ENCODE measurements at places on chromosomes 16 and 17.

GRCh38 chr17:68198931-68199836 is 48.7 kb upstream of the AMZ2 start:
- no peak for DNase-seq

GRCh38 chr16:88826070-88826840 is 14.5 kb upstream of the APRT start:
- no peak for DNase-seq

DNA sequence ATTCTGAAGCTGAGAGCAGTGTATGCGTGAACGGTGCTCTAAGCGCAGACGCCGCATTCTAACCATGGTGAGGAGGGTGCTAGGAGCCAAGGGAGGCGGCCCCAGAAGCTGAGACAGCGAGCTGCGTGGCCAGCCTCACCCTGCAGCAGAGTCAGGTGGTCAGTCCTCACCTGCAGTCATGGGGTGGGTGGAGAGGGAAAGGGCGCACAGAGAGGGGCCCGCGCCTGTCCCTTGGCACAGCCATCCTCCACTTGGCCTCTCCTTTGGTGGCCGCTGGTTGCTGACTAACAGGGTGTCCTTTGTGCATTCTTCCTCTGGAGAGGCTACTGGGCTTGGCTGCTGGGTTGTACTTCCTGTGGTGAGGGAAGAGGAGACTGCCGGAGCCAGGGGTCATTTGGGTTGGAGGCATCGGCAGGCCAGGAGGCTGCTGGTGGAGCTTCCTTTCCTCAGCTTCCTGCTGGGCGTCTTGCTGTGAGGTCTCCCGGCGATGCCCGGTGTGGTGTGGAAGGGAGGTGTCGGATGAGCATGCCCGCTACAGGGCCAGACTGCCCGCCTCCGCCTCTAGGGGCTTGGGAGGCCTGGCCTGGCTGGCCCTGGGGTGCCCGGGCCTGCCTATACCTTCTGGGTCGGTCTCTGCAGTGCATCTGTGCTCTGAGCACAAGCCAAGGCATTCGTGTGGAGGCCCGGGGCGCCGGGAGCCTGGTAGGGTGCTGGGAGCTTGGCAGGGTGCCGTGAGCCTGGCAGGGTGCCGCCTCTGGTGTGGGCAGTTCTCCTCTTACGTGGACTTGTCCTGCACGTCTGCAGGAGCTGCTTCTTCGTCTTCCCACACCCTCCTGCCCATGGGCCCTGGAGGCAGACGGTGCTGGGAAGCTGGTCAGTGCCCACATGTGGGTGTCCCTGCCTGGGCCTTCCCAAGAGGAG is 17.4 kb downstream of the RNF213 start:
- no peak for DNase-seq

- DNase-seq: peak; percentile 76
These were observed 331.3 kb downstream of the SEC14L1 start for GRCh38 chr17:77471984-77472461.

- no peak for DNase-seq
These were observed 28.5 kb downstream of the TMEM132E start for GRCh38 chr17:34607917-34608316.

DNA sequence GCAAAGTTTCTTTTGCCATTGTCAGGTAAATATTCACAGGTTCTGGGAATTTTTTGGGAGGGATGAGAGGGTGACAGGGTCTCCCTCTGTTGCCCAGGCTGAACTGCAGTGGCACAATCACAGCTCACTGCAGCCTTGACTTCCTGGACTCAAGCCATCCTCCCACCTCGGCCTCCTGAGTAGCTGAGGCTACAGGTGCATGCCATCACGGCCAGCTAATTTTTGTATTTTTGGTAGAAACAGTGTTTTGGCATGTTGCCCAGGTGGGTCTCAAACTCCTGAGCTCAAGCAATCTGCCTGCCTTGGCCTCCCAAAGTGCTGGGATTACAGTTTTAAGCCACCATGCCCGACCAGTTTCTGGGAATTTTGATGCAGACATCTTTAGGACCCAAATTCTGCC is 53.0 kb downstream of the IQCK start:
- no peak for DNase-seq

DNA sequence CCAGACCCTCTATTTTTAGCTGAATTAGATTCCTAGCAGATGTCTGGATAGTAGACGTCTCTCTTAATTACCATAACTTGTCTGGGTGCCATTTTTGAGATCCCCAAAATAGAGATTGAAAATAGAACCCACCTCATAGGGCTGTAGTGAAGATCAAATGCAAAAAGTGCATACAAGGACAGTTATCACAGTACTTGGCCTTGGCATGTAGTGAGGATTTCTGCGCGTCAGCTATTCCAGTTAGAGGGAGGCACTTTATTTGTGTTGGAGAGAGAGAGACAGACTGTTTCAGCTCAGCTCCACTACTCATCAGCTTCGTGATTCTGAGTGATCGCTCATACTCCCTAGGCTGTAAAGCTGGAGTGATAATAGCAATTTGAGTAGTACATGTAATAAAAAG is 59.6 kb upstream of the CDH13 start:
- no peak for DNase-seq

DNA sequence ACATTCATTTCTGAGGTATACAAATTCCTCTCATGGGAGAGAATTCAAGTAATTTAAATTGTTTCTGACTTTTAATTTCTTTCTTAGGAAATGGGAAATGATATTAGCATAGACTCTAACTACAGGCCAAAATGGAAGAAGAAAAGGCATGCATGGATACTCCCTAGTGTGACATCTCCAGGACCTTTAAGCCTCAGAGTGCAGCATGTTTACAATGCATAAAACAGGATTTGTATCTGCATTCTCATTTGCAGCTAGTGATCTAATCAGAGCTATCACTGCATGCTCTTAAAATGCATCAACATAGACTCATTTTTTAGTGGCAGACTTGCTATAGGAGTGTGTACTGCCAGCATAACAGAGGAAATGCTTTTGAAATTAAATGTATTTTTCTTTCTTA is 224.6 kb upstream of the GOT2 start:
- no peak for DNase-seq

DNA sequence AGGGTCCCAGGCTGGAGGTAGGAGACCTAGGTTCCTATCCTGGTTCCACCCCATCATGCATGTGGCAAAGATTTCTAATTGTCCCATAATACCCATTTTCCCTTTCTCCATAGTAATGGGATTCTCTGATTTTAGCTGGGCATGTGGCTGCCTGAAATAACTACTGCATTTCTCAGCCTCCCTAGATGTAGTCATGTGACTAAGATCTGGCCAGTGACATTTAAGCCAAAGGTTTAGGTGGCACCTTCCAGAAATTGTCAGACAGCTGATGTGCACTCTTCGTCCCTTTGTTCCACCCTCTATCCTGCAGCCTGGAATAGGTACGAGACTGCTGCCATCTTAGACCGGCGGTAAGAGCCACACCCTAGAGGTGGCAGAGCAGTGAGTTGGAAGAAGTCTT is 8.2 kb downstream of the NXPH3 start:
- DNase-seq: no peak

DNA sequence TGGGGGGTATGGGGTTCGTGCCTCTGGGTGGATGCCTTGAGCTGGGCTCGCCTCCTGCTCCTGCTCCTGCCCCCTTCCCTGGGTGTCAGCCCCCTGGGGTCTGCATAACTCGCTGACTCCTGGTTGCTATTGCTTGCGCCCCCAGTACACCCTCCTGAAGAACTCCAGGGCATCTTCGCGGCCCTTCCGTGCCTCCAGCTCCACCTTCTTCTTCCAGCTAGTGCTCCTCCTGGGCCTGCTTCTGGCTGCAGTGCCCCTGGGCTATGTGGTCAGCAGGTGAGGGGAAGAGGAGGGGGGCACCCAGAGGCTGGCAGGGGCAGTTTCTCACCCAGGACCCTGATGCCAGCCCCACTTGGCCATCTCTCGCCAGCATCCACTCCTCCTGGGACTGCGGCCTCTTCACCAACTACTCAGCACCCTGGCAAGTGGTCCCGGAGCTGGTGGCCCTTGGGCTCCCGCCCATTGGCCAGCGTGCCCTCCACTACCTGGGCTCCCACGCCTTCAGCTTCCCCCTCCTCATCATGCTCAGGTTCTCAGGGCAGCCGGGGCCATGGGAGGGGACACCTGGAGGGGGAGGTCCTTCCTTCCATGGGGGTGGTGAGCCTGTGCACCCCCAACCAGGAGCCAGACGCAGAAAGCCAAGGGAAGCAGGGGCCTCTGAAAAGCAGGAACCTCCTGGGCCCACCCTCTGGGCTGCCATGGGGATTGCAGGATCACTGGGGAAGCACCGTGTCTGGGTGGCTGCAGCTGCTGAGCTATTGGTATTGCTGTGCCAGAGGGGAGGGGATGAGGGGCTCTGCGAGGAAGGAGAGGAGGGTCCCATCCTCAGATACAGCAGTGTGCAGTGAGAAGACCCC is 7.8 kb upstream of the C17orf99 start:
- DNase-seq: no peak

GRCh38 chr17:31697838-31698237 is 161.2 kb downstream of the COPRS start:
- DNase-seq: no peak

- no peak for DNase-seq
These were observed 606 bp upstream of the ZBTB4 start for GRCh38 chr17:7480089-7480384.

- peak; percentile 32 for DNase-seq
These were observed 30.6 kb downstream of the ZNF750 start for GRCh38 chr17:82808921-82809905.

GRCh38 chr17:82882715-82883418 is 43.0 kb upstream of the ZNF750 start:
- no peak for DNase-seq

- peak; percentile 8 for DNase-seq
These were observed 3.7 kb downstream of the VEZF1 start for GRCh38 chr17:57984261-57984890.

- no peak for DNase-seq
These were observed 4.4 kb downstream of the KRT27 start for GRCh38 chr17:40777971-40778370.

GRCh38 chr17:43018932-43019331 is 3.3 kb downstream of the VAT1 start:
- no peak for DNase-seq

DNA sequence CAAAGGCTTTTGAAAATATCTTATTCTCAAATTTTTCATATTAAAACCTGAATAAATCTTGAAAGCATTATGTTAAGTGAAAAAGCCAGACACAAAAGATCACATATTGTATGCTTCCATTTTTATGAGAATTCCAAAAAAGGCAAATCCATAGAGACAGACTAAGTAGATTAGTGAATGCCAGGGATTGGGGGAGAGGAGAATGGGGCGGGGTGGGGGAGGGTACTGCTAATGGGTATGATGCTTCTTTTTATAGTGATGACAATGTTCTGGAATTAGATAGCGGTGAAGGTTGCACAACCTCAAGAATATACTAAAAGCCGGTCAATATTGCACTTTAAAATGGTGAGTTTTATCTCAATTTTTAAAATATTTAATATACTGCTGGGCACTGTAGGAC is 44.0 kb downstream of the XPO6 start:
- no peak for DNase-seq

DNA sequence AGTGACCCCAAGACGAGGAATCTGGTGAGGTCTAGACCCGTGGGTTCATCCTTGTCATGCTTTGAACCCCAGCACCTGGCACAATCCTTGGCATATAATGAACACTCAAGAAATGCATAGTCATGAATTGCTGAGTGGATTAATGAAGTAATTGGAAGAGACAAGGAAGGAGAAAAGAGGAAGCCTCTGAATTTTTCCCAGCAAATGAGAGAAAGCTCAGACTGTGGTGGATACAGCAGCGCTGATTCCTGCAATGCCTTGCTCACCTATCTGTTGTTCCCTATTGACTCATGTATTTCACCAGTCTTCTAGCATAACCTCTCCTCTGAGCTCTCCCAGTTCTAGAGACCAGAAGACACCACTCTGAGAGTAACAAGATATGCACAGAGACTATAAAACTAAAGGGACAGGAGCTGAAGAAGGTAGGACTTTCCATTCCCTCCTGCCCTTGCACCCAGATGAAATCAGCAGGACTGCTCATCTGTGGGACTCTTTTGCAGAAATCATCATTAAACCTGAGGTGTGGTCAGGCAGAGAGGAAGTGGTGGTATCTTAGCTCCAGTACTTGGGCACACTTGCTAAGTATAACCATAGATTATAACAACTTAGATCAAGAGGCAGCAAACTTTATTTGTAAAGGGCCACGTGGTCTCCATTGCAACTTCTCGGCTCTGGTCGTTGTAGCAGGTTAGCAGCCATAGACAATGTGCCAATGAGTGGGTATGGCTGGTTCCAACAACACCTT is 102.8 kb downstream of the MAF start:
- no peak for DNase-seq

DNA sequence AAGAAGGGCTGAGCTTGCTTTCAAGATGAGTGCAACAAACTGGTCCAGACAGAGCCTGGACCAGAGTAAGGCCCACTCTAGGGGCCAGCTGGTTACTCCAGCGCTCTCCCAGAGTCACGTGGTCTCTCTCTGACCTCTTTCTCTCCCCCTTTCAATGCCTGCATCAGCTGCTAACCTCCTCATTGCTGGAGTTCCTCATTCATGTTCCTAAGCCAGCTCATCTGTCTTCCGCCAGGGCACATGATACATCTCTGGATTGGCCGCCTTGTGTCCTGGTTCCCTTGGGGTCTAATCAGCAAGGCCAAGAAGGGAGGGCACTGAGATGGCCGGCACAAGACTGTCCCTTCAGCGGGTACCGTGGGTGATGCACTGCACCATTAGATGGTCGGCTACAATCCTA is 26.9 kb upstream of the ZFP90 start:
- DNase-seq: no peak

GRCh38 chr16:57244463-57244766 is 644 bp upstream of the ARL2BP start:
- DNase-seq: no peak

DNA sequence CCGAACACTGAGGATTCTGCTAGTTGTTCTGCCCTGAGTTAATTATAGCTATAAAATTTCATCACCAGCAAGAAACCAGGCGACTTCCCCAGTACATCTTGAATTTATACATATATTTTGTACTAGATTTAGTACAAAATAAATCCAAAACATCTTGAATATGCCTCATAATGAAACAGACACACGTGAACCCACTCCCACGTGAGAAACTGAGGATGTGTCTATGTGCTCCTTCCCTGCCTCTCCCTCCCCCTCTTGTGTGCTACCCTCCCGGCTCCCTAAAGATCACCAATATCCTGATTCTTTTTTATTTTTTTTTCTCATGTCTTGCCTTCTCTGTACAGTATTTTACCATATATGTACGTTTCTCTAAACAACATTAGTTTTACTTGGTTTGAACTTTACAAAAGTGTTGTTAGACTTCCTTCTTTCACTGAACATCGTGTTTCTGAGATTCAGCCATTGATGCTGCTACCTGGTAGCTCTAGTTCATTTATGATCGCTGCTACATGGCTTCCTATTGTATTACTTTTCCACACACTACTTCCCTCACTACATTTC is 1.1 kb upstream of the LCMT1 start:
- DNase-seq: no peak

DNA sequence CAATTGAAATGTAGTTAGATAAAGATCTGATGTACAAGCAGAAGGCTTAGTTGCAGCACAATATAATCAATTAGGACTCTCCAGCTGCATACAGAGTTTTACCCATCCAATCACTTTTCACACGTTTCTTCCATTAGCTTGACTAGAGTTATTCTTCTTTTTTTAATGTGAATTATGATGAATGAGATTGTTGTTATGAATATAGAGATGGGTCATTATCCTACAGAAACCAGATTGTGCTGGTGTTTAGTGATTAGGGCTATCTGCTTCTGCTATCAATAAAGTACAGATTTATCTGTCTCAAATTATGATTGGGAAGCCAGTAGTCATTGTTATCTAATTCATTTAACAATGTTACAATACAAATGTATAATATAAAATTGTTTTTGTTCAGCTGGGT is 221.4 kb upstream of the TBX2 start:
- DNase-seq: no peak

Measured in astrocyte (in vitro differentiated cells and primary cell).